ENCODE measurements at places on chromosomes 6 and 20.

DNA sequence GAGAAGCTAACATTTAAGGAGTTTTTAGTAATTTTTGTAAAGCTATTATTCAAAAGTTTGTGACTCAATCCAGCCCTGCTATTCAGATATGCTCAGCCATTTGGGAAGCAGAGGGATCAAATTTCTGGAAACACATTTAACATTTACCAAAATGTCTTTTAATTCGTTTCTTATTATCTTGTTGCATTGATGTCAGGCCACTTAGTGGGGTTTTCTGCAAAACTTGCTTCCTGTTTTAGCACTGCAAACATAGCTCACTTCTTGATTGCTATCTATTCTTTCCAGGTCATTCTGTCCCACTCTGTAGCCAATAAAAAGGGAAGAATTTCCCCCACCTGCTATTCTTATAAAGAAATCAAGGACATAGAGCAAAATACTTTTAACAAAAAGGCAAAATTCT, 176.9 kb upstream of the SUPT3H start:
- DNase-seq = no peak

- no peak for DNase-seq
These were observed 5.7 kb downstream of the EYS start for GRCh38 chr6:65701325-65701724.

DNA sequence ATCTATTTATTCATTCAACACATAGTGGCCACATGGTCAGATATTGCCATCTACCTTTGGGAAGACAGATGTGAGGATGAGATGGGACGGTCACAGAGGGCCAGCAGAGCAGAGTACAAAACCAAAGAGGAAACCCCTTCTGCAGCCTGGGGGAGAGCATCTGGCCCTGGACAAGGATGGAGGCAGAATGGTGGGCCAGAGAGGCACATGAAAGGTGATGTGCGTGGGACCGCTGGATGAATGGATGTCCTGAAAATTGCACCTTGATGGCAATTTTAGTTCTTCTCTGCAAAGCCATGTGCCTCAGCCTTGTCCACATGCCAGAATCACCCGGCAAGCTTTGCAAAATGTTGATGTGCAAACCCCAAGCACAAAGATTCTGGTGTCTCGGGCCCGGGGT, 77.4 kb upstream of the CD93 start:
- DNase-seq = no peak

- DNase-seq = no peak
These were observed 579.5 kb upstream of the HTR1E start for GRCh38 chr6:86357877-86358276.

DNA sequence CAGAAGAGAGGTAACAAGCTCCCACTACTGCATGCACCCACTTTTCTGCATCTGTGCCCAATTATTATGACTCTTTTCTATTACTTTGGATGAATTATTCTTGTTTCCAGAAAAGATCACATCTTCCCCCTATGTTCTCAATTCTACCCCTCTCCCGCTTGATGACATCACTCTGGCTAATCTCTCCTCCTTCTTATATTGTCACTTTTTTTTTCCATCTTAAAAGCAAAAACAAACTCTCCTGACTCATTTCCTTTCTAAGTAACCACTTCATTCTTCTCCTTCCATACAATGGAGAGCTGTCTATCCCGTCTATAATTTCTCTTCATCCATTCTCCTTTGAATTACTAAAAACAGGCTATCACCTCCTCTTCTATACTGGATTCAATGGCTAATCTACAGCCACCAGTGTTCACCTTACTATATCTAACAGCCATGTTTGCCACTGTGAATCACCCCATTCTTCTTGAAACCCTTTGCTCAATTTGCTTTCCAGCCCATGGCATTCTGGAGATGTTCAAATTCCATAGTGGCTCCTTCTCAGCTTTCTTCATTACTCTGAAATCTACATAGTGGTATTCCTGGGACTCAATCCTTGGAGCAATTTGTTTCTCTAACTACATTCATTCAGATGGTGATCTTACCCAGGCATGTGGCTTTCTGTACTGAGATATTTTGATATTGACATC, 378.4 kb downstream of the ARHGAP18 start:
- no peak for DNase-seq

- no peak for DNase-seq
These were observed 64.7 kb downstream of the SASH1 start for GRCh38 chr6:148407372-148407771.

DNA sequence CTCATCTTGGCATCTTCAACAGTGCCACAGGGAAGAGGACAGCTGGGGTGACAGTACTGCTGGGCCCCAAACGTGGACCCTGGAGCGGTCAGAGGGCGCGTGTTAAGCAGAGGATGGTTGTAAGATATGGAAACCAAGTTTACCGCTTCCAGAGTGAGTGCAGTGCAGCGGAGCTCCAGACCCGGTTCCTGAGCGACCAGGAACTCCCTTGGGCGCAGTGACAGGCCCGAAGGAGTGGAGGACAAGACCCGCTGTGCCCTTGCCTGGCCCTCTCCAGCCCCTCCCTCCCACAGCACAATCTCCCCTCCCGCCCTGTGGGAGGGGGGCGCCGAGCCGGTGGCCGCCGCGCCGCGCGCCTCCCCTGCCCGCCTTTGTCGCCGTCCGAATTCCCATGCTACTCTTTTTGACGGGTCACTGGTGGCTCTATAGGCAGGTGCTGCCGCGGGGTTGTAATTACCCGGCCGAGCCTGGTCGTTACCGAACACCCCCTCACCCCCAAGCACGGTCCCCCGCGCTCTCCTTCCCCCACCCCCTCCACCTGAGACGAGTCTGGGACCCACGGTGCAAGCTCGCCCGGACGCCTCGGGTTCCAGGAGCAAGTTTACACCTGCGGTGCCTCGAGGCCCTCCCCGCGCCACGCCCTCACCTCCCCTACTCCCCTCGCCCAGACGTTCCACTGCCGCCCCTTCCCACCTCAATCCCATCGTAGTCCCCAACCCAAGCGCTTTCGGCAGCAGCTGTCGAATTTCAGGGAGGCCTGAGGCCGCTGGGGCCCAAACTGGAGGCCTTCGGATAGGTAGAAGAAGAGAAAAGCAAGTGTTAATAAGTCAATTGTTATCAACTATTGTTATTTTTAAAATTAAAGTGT, 3.9 kb downstream of the NR2E1 start:
- DNase-seq = no peak

All from RPMI8226 (cell line).